ENCODE measurements at places on chromosomes 6 and 20. TPM values are rescaled to one million over a fixed set of nuclear protein-coding genes. Genes with fewer than 3 reads are reported as not detected.

GRCh38 chr6:42771741-42772100, 10.1 kb upstream of the BICRAL start:
- no peak for DNase-seq

DNA sequence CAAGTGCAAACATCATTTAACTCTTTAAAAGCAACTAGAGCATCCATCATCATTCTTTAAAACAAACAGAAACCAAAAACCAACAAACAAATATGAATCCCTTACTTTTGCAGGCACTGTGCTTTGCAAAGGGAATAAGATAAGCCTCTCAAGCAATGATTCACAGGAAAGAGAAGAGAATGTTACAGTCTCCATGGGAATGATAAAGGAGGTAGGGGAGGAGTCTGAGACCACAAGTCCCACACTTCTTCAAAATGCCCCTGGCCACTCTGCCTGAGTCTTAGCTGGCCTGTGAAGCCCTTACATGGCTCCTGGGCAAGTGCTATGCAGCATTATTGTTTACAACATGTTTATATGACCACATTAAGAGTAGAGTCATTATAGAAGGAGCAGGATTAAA, 257.7 kb upstream of the MARCKS start:
- peak; percentile 20 for DNase-seq

TSBP1 gene
- total RNA-seq = not detected

GRCh38 chr6:19193624-19194023, 643.5 kb upstream of the ID4 start:
- no peak for DNase-seq

GRCh38 chr20:18808712-18809111, 4.9 kb upstream of the SCP2D1 start:
- DNase-seq = no peak

PTPRK gene
- total RNA-seq = 41.8 TPM

DNA sequence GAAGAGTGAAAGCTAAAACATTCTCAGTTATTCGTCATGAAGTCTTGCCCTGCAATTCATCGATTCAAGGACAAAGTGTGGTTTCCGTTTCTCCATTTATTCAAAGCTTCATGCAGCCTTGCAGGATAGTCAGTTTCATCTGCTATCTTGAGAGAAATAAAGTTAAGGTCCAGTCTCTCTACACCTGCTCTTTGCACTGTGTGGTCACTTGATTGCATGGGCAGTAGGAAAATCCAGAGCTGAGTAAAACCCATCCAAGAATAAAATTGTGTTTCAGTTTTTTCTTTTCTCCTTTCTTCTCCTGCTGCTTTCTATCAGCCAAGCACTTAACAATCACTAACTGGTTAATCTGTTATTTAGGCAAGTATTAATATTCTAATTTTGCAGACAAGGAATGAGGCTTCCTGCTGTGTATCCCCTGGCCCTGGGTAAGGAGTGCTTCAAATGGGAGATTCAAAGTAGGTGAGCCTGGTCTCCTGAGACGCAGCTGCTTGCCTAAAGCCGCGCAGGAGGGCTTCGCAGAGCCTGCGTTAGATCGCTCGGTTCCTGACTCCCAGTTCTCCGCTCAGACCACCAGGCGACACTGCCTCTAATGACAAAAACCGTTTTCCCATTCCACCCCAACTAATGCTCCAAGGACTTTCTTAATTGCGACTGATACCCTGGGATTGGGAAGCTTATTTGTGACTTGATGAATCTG, 808.3 kb downstream of the TFAP2A start:
- no peak for DNase-seq

ADNP gene
- 28.1 TPM for total RNA-seq

All from A172 (cell line).